ENCODE measurements at places on chromosomes 7 and 10. TPM values are rescaled to one million over a fixed set of nuclear protein-coding genes. Genes with fewer than 3 reads are reported as not detected.

- DNase-seq, result no peak
Observed at GRCh38 chr7:42978496-42978895, 46.3 kb downstream of the MRPL32 start.

DNA sequence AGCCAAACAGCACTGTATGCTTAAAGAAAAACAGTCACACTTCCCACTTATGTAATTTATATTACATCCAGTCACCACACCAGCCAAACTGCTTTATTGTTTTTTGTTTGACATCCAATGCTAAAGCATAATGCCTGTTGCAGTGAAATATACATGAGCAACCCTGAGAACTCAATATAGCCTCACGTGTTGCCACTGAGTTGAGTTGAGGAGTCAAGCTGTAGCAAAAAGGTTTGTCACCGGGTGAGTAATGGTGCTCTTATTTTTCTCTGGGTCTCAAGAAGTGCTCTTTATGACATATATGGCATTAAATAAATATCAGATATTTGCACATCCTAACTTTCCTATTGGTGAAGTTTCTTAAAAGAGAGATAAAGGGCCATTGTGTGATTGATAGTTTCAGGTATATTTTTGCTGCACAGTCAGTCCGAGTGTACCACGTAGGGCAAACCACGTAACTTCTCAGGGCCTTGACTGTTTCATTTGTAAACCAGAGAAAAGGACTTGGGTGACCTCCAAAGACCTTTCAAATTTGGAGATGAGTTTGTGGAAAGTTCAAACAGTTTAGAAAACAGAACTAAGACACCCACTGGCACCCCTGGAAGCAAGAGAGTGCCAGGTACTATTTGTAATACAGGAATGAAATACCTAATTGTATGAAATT lies 168.5 kb downstream of the CFTR start:
- DNase-seq, result no peak

Gene TRPV6
- not detected for total RNA-seq

- peak; percentile 35 for DNase-seq
Observed at GRCh38 chr10:33139181-33139646, 181.2 kb upstream of the ITGB1 start.

DNA sequence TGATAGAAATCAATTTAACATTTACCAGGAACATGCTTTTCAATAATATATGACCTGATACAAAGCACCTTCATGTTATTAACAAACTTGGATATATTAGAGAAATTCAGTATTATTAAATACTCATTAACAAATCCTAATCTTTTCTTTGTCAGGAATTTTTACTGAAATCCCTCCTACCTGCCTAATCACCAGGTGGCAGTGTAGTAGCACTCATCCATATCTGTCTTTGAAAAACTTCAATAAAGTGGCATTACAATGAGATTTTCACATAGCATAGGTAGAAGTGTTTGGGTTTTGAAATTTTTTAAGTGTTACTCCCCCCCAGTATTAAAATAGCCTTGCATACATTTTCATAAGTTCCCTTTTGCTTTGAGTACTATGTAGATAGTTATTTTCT lies 1246.6 kb upstream of the LRRN3 start:
- no peak for DNase-seq

- no peak for DNase-seq
Observed at GRCh38 chr10:72306215-72306760, 32.6 kb downstream of the DDIT4 start.

DNA sequence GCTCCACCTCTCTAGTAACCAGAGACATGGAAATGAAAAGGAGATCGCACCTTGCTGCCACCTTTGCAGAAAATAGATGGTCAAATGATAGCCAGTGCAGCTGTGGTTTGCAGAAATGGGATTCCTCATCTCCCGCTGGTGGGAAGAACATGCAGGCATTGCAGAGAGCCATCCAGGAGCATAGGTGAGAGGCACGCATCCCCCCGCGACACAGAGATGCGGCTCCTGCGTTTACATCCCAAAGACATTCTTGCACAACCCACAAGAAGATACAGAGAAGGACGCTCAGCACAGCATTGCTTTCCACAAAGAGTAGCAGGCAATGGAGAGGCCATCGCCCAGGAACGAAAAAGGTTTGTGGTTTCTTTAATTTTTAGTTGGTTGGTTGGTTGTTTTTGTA lies 56.2 kb downstream of the OAT start:
- DNase-seq, result no peak

Gene NEUROG3
- total RNA-seq, result not detected

DNA sequence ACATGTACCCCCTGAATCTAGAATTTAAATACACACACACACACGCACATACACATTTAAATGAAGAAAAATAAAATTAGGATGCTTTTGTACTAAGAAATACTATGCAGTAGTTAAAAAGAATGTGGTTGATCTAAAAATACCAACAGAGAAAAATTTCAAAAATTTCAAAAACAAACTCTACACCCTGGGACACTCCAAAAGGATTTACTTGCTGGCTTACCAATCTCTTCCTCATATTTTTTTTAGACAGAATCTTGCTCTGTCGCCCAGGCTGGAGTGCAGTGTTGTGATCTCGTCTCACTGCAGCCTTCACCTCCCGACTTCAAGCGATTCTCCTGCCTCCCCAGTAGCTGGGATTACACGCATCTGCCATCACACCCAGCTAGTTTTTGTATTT lies 80.9 kb downstream of the HIP1 start:
- no peak for DNase-seq

DNA sequence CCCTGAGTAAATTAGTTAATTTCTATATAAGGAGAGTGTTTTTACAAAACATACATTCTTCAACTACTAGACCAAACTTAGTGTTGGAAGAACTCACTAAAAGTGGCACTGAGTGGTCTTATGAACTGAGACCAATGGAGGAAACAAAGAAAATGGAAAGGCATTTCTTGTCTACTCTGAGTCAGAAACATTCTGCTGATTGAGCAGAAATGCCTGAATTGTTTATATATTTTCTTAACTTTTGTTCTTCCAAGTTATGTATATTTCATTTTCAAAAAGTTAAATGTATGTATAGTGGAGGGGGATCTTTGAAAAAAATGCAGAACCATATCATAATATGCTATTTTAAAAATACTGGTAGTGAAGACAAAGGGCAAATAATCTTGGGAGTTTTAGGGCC lies 320.7 kb downstream of the HGF start:
- DNase-seq, result no peak

DNA sequence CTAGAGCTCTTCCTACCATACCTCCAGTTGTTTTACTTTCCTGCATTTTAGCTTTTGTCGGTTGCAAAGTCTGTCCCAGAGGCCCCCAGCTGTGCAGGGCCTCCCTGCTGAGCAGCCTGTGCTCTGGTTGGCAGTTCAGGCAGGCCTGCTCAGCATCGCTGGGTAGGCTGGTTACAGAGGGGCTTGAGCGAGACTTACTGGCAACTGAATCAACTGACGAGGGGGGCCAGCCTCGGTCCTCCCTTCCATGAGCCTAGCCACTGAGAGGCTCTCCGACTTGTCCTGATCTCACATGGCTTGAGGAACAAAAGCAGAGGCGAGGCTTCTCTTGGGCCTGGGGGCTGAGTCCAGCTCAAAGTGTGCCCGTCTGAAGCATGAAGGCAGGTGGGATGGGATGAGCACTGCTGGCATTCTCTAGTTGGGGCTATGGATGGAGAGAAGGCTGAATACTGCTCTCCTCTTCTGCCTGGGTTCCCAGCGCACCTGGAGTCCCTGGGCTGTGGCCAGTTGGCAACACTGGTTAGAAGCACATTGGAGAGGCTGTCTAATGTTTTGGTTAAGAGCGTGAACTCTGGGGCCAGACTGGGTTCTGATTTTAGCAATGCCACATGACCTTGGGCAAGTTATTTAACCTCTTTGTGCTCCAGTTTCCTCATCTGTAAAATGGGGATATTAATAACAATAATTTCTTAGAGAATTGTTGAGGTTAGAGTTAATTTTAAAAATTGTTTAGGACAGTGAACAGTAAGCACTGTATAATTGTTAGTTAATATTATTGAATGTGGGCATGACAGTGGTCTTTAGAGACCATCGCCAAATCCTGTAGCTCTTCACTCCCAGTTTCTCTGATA lies 6.9 kb upstream of the SFRP5 start:
- no peak for DNase-seq

- DNase-seq, result no peak
Observed at GRCh38 chr7:30923009-30923773, 11.5 kb downstream of the AQP1 start.

- DNase-seq, result no peak
Observed at GRCh38 chr7:67210567-67210966, 213.9 kb downstream of the TYW1 start.

Measured in Daoy (cell line).